ENCODE measurements at places on chromosomes 2 and 18.

DNA sequence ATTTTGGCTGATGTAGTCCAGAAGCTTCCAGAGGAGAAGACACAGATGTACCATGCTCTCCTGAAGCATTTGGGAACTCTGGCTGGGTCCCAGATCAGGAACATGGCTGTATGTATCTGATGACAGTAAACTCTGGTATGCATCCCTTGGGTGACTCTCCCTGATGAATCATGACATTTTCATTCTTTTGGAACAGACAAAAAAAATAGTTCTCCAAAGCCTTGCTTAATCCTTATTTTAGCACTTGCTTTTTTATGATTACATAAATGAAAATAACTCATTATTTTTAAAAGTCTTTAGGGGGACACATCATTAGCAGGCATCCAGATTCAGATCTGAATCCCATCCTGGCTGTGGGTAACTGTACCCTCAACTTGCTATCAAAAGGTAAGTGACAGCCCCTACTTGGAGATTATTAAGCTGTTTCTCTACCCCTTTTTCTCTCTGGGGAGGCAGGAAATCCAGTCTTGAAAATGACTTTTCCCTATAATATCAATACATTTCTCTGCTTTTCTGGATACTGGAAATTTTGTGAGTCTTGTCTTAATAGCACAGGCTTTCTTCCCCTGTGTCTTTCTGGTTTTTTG lies 23.3 kb downstream of the AOX1 start:
- DNase-seq, result no peak

DNA sequence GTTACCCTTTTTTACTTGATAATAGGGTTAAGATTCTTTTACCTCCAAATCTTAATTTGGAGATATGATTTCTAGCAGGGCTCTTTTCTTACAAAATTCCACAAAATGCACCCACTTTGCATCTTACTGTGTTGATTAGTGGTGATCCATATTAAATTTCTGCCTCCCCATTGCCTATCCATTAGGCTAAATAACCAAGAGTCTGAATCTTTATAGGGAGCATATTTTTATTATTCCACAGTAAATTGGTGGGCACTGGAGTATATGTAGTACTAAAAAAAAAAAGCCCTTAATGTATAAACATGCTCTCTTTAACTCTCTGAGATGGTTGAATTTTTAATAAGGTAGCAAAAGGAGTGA lies 8.1 kb upstream of the TXNDC2 start:
- no peak for DNase-seq

GRCh38 chr18:21141668-21142422 lies 30.2 kb upstream of the ROCK1 start:
- no peak for DNase-seq

GRCh38 chr2:19649142-19649541 lies 252.6 kb downstream of the TTC32 start:
- no peak for DNase-seq

DNA sequence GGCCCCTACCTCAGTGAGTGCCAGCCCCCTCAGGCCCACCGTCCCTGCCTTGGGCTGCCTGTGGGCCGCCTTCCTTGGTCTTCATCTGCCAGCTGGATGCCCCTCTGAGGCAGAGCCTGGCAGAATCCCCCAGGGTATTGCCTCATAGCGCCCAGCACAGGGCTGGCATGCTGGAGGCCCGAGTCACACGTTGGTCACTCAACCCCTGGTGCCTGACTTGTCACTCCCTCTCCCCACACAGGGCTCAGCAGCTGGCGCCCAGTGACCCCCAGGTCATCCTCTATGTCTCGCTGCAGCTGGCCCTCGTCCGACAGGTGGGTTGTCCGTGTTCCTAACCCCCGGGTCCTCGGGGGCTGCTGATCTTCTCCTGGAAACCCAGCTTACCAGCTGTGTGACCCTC lies 108.4 kb upstream of the MCFD2 start:
- no peak for DNase-seq
